ENCODE measurements at places on chromosomes 3 and 15.
A peak's percentile ranks its signal among the peaks of the same experiment; 100 is the strongest.

- no peak for DNase-seq
Measured at GRCh38 chr3:123082370-123083065, 15.7 kb downstream of the PDIA5 start.

- no peak for DNase-seq
Measured at GRCh38 chr3:11631820-11632219, 11.9 kb downstream of the VGLL4 start.

- DNase-seq: no peak
Measured at GRCh38 chr3:152069871-152070270, 196.4 kb downstream of the SUCNR1 start.

- DNase-seq: no peak
Measured at GRCh38 chr15:78067328-78068228, 9.9 kb downstream of the TBC1D2B start.

DNA sequence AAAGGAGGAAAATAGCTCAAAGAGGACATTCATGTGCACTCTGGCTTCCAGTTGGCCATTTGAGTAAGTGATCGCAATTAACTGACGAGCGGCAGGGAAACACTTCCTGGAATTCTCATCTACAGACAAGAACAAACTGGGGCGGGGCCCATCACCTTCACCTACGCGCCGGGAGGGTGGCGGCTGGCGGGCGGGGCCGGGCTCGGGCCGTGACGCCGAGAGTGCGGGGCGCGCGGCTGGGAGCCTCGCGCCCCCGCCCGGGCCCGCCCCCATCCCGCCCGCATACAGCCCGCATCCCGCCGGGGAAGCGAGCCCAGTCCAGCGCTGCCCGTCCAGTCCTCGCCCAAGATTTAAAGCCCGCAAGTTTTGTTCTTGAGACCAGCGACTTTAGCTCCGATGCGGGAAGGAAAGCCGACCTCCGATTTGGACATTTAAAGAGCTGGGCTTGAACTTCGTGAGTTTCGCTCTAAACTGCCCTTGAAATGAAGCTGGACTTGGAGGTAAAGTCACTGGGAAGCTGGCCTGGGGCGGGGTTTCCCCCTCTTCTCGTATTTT is at the start of gene B3GNT5:
TSS of gene B3GNT5 (plus strand) at position 281 of the 555 bp plus-strand sequence. CDS start 16,546 bp downstream, outside the sequence.
- no peak for DNase-seq

DNA sequence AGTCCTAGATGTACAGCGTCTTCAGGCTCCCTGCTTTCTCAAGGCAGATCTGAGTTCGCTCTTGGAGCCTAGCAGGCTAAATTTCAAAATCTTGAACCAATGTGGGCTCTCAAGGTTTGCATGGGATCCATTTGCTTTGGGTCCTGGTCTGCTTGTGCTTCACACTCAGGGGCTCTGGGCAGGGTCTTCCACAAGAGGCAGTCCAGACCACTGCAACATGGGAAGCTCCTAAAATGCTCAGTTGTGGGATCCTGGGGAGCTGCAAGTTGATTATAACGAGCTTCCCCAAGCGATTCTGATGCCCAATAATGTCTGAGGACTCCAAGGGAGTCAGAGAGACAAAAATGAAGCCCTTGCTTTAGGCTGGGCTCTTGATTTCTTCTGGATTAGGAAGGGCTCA is 6.7 kb downstream of the NUTM1 start:
- no peak for DNase-seq

DNA sequence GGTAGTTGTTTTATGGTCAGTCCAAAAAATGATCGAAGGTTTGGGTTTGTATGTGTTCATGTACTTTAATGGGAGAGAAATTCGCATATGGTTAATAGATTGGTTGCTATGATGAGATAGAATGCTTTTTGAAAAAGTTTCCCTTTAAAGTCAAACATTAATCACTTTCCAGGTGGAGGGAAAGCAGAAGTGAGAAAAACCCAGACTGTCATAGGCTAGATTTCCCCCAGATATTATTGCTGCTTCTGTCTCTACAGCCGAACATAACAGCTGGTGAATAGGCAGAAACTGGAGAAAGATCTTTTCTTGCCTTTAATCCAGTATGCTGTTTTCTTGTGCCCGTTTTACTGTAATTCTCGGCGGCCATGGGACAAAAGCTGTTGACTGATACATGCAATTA is 287.6 kb downstream of the SOX2 start:
- no peak for DNase-seq

- no peak for DNase-seq
Measured at GRCh38 chr3:30475038-30475808, 131.2 kb upstream of the TGFBR2 start.

DNA sequence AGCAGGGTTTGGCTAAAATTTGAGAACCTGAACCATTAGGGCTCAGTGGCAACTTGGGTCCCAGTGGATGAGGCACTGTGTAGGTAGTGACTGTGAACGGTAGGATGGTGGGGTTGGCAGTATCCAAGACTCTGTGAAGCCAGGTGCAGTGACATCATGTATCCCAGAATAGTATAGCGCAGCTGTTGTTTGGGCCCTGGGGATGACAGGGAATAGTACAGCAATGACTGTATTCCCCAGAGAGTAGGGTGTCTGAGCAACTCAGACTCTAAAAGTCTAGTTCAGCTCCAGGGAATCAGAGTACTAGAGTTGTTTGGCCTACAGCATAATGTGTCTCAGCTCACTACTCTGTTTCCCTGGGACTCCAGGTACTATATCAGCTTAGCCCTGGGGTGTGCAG is 20.7 kb upstream of the PPP2R3A start:
- DNase-seq: no peak

DNA sequence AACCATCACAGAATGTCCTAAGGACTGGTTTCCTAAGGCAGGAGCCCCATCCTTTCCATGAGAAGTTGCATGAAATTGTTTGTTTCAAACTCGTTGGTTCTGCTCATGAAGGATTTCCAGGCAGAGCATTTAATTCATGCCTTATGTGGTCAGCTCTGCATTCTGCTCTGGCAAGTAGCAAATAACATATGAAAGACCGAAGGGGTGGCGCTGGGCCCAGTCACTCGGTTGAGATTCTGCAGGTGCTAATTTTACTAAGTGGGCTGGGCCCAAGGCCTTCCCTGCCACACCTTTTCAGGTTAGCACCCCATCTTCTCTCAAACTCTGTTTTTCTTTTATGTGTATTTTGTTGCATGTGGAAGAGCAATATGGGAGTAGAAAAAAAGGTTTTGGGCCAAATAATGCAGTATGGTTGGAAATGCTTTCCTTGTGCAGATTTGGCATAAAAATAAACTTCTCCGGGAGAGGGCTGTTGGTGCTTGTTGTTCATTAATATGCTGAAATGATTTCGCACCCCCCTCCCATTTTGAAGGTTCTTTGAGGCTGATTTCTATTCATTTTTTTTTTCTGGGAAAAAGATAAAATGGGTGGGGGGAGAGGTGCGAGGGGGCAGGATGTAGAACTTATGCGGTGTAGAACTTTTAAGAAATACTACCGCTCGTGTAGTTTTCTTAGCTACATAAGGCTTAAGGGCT is 182.9 kb upstream of the FEZF2 start:
- no peak for DNase-seq

DNA sequence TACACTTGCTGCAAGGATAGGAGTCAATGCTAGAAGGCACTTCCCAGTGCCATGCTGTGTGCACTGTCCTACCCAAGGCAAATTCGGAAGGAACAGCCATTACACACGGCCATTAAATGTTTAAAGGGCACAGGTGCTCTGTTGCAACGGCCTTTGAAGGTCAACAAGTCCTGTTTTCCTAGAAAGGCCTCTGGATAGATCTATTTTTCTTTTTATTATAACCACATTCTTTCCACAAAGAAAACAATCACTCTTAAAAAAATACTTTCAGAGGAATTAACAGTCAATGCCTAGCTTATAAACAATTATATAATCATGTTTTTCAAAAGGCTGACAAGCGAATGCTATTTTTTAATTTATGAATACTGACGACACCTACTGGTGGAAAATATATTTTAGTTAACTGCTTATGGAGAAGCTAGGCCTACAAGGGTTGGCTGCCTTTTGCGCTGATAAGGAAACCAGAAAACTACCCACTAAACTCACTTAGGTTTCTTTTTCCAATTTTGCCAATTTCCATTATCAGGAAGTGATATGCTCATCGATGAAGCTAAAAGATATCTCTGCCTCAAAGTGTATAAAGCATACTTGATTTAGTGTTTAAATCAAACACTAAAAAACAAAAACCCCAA is 2.4 kb downstream of the ARHGEF3 start:
- DNase-seq: peak; percentile 80

DNA sequence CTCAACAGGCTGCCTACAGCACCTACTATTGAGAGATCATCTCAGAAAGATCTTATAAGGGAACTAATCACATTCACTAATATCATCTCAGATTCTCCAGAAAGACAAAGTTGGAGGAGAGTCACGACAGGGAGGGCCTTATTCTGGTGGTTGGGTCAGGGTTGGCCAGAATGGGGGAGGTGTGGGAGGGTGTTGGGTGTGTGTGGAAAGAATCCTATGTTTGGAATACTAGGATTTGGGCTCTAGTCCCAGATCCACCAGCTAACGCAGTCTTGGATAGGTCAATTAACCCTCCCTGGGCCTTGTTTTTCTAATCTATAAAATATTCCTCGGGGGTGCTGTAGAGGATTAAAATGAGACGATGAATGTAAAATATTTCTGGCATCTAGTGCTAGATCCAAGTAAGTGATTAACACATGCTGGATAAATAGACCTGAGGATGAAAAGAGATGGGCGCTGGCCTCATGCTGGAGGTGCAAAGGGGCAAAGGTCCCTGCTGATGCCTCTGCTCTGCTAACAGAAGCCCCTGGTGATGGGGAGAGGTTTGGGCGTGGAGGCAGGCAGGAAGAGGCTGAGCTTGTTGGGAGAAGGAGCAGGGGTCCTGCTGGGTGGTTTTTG is 67.6 kb upstream of the ETV5 start:
- no peak for DNase-seq

DNA sequence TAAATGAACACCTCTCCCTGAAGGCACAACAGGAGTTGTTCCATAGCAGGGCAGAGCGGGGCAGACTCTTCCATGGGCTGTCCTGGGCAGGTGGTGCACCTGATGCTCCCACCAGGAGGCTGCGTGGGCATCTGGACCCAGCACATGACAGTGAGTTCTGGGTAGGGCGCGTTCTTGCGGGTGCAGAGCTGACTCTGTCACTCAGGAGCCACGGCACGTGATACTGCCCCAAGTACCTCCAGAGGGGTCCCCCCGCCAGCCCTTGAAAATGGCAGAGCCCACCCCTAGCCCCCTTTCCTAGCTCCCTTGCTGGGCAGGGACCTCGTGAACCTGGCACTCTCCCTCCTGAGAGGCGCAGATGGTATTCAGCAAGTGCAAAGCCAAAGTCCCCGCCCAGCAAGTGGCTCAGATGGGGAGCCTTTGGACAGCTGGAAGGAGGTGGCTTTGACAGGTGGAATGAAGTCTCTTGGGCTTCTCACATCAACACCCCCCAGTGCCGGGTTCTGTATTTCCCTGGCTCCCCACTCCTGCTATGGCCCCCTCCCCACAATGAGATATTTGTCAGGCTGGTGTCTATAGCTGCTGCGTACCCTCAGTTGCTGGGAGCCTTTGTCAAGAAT is 172.1 kb downstream of the TBC1D2B start:
- no peak for DNase-seq

Data from thymus (tissue), 14 donors.